ENCODE measurements at places on chromosomes 7 and 10.

GRCh38 chr7:110940756-110941155 lies 150.2 kb upstream of the LRRN3 start:
- DNase-seq: no peak

GRCh38 chr10:6247041-6247712 lies 44.4 kb downstream of the PFKFB3 start:
- DNase-seq: peak; percentile 21

GRCh38 chr10:44960482-44961229 lies 1.1 kb downstream of the RASSF4 start:
- DNase-seq: no peak

DNA sequence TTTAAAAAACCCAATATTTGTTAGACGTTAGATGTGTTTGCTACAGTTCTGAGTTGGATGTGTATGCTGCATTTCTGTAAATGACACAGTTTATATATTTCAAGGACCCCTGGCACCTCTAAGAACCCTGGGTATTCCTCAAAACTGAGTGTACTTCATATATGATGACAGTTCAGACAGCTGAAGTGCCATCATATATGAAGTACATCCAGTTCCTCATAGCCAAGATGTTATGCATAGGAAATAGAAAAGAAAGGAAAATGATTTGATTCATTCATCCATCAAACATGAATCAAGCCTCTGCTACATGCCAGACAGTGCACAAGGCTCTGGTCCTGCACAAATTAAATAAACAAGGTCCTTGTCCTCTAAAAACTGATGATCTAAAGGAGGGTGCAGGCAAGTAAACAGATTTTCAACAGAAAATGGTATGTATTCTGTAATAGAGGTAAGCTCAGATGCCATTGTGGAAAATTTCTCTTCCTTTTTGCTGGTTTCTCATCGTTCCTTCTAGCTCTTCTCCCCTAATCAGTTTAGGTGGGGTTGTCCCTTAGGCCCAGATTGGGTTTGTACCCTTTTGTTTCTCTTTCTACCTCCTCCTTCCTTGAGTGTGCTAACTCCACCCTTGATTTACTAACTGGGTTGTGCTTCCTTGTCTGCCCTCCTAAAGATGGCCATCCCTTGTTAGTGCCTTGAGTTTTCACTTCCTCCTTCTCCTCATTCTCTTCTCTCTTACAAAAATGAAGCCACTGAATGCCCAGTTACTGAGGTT lies 25.3 kb upstream of the SMIM30 start:
- DNase-seq: no peak

- DNase-seq: no peak
Observed at GRCh38 chr10:3652886-3653285, 132.1 kb downstream of the KLF6 start.

- no peak for DNase-seq
Observed at GRCh38 chr10:100747456-100748230, 2.3 kb downstream of the PAX2 start.

GRCh38 chr7:131424219-131424822 lies 96.6 kb downstream of the MKLN1 start:
- DNase-seq: peak; percentile 75

- DNase-seq: no peak
Observed at GRCh38 chr10:45379891-45380540, 6.0 kb downstream of the ALOX5 start.

- no peak for DNase-seq
Observed at GRCh38 chr7:155884225-155885166, 72.2 kb upstream of the SHH start.

DNA sequence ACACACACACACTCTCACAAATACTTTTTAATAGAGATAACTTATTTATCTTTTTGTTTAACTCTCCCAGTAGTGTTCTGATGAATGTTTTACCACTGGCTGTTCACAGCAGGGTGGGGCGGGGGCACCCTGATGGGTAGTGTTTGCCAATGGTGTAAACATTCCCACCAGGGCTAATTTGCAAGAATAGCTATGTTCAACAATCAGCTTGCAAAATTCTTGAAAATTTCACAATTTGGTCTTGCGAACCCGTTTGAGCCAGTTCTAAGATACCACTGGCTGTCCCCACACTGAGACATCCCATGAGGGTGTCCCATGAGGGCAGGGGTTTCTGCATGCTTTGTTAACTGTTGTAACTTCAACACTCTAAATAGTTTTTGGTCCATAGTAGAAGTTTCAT lies 348.5 kb downstream of the CXCL12 start:
- DNase-seq: no peak

- no peak for DNase-seq
Observed at GRCh38 chr10:22699976-22700375, 14.4 kb downstream of the PIP4K2A start.

- DNase-seq: no peak
Observed at GRCh38 chr7:120718361-120718760, 139.6 kb downstream of the TSPAN12 start.

DNA sequence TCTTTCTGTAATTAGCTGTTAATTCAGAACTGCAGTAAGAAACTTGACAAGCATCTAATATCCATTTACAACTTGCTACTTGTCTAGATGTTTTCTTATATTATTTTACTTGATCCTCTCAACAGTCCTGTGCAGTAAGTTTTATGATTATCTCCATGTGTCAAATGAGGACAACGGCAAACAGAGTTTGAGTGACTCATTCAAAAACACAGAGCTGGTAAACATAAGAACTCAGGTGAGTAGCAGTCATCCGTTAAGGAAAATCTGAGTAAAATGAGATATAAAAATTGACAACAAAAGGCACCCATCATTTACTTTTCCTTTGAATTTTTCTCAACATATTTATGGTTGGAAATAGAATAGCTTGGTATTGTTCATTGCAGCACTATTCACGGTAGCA lies 19.0 kb upstream of the TARP start:
- DNase-seq: no peak

DNA sequence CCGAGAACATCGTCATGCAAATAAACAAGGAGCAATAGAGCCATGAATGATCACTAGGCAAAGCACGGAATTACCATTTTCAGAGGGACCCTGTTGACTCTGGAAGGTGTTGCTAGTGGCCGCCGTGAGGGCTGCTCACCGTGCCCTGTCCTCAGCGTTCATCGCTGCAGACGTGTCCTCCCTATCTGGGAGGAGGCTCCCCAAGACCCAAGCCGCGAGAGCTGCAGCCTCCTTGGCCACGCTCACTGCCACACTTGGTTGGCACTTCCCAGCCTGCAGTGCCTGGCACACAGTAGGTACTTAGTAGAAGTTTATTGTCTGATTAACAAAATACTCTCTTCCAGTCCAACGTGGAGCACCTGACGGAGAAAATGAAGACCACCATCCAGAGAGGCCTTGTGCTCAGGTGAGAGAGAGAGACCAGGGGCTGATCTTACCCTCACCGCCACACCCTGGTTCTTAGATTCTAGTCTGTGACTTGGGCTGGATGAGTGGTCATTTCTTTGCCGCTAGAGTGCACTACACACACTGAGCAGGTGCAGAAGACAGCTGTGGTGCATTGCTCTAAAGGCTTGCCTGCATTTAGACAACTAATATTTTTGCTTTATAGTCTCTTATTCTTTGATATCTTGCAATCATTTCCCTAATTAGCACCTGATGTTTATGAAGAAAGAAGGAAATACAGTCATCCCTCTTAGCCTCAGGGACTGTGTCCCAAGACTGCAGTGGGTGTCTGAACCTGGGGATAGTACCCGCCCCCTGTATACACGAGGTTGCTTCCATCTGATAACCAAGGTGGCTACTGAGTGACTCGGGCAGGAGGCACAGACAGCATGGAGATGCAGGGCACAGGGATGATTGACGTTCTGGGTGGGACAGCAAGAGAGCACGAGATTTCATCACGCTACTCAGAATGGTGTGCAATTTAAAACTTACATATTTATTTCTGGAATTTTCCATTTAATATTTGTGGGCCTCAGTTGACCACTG lies 40.3 kb downstream of the PITRM1 start:
- no peak for DNase-seq

- peak; percentile 5 for DNase-seq
Observed at GRCh38 chr10:58588673-58589265, 76.1 kb downstream of the BICC1 start.

GRCh38 chr7:51242881-51243518 lies 73.6 kb downstream of the COBL start:
- DNase-seq: no peak

DNA sequence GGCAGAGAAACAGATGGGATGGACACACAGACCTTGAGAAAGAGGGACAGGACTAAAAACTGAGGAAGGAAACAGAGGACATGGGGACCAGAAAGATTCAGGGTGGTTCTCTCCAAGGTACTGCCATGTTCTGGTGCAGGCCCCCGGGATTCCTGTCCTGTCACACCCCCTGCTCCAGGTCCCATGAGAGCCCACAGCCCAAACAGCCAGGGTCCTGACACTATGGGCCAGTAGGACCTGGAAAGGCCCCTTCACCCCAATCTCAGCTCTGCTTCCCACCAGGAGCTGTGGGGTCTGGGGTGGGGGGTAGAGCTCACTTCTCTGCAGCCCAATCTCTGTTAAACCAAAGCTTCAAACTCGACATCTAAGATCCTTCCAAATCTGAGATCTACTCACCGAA lies 21.2 kb downstream of the PDIA4 start:
- no peak for DNase-seq

GRCh38 chr10:71397296-71398212 lies 834 bp downstream of the CDH23 start:
- DNase-seq: no peak

DNA sequence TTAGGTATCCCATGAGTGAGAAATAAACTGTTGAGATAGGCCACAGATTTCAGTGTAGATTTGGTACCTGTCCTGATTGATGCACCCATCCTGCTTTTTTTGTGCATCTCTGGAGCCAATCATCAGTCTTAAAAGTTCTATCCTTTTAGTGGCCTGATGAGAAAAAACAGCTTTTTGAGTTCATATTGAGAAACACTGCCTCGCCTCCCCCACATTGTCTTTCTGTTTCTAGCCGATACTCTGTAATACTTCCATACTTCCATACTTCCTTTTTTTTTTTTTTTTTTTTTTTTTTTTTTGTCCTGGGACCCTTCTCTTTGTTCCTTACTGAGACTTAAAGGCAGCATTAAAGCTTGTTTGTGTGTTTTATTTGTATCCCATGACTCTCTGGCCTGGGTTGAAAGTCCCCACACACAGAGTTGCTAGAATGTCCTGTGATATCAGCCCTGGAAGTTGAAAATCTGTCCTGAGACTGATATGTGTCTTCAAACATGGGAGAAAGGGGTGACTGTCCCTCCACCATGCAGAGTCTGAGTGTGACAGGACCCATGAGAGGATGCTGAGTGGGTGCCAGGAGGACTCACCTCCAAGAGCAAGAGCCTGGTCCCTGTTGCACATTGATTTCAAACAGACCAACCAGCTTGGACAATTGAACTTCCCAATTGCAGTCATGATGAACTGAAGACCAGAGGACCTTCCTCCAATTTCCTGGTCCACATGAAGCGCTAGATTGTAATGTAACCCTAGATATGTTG lies 5.7 kb downstream of the ZNF22 start:
- no peak for DNase-seq

GRCh38 chr10:13660551-13660920 lies 73.8 kb downstream of the PRPF18 start:
- no peak for DNase-seq

DNA sequence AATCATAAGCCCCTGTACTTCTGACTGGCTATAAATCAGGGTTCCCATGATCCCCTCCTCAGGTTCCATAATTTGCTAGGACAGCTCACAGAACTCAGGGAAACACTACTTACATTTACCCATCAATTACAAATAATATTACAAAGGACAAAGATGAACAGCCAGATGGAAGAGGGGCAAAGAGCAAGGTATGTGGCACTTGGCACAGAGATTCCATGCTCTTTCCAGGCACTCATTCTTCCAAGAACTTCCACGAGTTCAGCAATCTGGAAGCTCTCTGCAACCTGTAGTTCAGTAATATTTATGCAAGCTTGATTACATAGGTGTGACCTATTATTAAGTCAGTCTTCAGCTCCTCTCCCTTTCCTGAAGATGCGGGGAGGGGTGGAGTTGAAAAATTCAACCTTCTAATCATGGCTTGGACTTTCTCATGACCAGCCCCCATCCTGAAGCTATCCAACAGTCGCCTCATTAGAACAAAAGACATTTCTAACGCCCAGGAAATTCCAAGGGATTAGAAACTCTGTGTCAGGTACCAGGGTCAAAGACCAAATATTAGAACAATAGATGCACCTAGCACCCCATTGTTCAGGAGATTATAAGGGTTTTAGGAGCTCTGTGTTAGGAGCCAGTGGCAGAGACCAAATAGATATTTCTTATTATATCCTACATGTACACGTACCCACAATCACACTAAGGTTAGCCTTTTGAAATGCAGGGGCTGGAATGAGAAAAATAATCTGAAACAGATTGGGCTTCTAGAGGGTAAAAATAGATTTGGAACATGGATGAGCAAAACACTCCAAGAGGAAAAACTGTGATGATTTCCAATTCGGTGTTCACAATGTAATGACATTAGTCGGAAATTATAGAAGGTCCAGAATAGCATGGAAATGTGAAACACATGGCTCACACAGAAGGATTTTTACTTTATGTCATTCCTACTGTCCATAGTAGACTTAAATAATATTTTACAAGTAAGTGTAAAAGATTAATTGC lies 7.0 kb downstream of the ANKMY2 start:
- DNase-seq: no peak

DNA sequence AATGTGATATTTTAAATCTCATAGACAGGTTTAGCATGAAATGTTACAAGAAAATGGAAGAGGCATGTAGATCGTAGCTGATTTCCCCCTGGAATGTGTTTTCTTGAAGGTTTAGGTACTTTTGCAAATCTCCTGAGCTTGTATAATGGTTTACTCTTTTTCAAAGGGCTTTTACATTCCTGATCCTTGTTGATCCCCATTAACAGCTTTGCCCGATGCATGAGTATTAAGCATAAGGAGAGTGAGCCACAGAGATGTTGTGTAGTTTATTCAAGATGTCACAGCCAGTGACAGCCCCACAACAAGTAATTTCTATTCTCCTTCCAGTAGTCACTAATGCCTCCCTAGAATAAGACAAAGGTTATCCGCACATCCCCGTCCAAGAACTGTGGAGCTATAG lies 103.7 kb downstream of the SKIDA1 start:
- DNase-seq: no peak
